CD8-positive, alpha-beta memory T cell (primary cell): ENCODE measurements at places on chromosomes 2 and 18.

DNA sequence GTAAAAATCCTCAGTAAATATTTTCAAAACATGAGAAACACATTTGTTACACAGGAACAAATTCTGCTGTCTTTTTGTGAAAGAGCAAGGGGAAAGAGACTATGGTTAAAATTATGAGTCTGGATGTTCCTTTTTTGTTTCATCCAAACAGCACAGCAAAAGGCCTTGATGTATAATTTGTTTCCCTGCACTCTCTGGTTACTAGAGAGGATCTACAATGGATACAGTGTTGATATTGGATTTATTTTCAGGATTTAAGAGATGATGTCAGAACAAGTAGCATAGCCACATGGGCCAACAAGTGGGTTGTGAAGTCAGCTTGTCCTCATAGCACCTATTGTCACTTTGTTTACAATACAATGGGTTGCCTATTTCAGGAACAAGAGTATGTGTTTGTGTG is 11.3 kb upstream of the ERBB4 start:
- no peak for DNase-seq

DNA sequence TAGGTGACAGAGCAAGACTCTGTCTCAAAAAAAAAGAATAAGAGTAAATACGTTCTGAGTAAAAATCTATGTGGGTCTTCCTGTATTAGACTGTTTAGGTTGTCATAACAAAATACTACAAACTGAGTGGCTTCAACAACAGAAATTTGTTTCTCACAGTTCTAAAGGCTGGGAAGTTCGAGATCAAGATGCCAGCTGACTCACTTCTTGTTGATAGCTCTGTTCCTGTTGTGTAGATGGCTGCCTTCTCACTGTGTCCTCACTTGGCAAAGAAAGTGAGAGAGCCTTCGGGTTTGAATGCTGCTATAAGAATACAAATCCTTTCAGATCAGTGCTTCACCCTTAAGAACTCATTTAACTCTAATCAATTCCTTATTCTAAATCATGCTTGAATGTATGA is 430.0 kb upstream of the VWC2L start:
- DNase-seq, result no peak

- DNase-seq, result no peak
Measured at GRCh38 chr2:205475416-205475768, 206.9 kb upstream of the NRP2 start.

GRCh38 chr18:58005011-58005410 is 39.0 kb upstream of the NEDD4L start:
- DNase-seq, result no peak

- DNase-seq, result no peak
Measured at GRCh38 chr18:23933407-23933806, 81.1 kb upstream of the TTC39C start.

GRCh38 chr2:145038041-145038525 is 518.2 kb upstream of the ZEB2 start:
- DNase-seq, result no peak

DNA sequence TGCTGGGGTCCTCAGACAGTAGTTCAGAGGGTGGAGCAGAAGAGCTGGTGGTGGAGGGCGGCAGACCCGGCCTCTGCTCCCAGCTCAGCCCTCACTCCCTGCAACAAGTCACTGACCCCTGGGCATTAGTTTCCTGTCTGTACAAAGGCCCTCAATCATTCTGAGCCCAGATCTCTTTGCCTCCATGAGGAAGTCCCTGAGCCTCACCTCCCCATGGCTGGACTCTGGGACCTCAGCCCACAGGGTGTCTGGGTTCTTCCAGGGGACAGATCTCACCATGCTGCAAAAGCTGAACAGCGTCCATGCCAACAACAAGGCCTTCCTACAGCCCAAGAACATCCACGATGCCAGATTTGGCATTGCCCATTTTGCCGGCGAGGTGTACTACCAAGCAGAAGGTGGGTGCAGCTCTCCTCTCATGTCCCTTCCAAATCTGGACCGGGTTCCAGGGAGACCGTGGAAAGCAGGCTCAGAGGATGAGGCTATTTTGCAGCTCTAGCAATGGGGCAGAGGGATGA is 49.1 kb downstream of the MYO7B start:
- DNase-seq, result no peak

- DNase-seq, result no peak
Measured at GRCh38 chr2:109531221-109531620, 82.5 kb downstream of the SEPTIN10 start.

DNA sequence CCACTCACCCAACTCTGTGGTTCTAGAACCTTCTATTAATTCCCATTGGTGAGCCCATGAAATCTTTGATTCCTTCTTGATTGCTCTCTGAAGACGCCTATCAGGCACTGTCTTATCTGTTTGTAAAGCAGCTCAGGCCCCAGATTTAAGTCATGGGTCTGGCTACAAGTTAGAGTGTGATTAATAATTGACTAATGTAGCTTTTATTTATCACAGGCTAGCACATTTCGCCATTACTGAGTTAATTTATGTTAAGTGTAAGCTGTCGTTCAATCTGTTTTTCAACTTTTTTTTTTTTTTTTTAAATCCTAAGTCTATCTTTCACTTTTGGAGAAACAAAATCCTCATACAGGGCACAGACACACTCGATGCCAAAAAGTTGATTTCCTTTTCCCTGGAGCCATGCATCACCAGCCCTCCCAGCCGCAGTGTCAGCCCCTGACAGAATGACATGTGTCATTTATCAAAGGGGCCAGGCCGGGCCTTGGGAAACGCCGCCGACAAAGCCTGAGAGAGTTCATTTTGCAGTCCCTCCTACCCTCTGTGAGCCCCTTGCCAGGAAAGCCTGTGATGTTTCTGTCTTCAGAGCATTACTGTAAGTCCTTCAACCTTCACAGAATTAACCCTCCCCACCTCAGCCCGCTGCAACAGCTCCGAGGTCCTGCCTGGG is 15.8 kb downstream of the TSHZ1 start:
- DNase-seq, result no peak

DNA sequence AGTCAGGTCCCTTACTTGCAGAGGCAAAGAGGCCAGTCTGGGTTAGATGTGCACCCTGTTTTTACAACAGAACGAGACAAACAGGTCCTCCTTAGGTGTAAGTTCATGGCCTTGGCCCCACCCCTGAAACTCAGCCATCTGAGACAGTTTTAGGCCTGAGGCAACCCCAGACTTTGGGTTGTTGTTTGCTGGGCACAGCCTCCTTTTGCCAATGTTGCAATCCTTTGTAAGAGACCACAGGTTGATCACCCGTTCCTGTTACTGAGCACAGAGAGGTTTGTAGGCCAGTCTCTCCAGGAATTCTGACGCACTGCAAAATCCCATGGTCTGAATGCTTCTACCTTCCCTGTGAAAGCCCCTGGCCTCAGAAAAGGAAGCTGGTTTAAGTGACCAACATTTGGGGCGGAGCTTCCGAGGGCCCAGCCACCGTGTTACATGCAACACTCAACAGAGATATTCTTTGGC is 15.5 kb upstream of the IL1RN start:
- no peak for DNase-seq

DNA sequence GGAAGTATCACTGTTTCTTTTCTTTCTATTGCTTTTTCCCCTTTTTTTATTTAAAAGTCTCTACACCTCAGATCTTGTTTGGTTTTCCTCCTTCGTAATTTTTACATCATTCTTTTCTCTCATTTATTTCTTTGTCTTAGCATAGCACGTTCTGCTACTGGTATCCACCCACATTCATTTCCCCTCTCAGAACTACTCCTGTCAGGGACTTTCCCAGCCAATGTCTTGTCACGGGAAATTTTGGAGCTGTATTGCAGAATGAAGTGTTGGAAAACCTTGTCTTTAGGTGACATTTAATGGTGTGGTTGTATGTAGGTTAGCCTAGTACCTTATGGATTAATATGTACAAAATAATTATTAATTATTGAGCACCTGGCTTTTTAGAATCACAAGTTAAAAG is 34.0 kb downstream of the TTLL4 start:
- no peak for DNase-seq

GRCh38 chr18:8507915-8508705 is 101.1 kb upstream of the RAB12 start:
- DNase-seq, result no peak

- DNase-seq, result no peak
Measured at GRCh38 chr2:224976629-224977525, 65.4 kb downstream of the DOCK10 start.

GRCh38 chr2:236720974-236721540 is 151.4 kb downstream of the ACKR3 start:
- DNase-seq, result no peak

DNA sequence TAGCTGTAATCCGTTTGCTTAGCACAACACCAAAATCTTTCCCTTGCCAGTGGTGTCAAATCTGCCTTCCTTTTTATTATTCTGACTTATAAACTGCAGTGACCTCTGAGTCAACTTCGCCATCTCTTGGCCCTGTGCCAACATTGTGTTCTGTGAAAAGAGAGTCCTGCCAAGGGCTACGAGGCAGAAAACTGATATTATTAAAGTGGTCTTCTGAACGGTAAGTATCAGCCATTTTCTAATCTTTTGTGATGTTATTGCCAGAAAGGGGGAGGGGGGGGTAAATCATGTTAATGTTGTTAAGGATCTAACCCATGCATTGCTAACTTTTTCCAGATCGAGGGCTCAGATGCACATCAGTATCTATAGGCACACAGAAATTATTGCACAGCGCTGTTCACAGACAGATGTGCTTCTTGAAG is 121.5 kb upstream of the LTBP1 start:
- DNase-seq, result no peak

- DNase-seq, result no peak
Measured at GRCh38 chr2:54455563-54456361, at the start of gene SPTBN1. SPTBN1 (plus strand) TSS chr2:54456327; CDS start chr2:54526419, 70,092 bp downstream.

DNA sequence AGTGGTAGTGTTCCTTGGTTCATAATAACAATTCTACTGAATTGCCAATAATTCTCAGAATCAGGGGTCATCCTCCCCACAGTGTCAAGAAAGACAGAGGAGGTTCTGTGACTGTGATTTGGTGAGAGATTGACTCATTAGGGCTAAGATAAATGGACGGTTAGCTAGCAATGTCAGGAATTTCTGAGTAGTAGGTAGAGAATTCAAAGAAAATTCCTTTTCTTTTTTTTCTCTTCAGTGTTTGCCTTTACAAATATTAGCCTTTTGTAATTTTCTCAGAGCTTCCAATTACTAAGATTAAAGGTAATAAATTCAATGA is 16.8 kb upstream of the CRIM1 start:
- no peak for DNase-seq

GRCh38 chr2:62596061-62596921 is 90.3 kb upstream of the TMEM17 start:
- DNase-seq, result no peak

GRCh38 chr18:25058521-25058920 is 293.4 kb downstream of the ZNF521 start:
- DNase-seq, result no peak

GRCh38 chr2:39780825-39781600 is 2.0 kb upstream of the THUMPD2 start:
- DNase-seq, result no peak

GRCh38 chr2:63537306-63537705 is 51.0 kb downstream of the WDPCP start:
- no peak for DNase-seq

DNA sequence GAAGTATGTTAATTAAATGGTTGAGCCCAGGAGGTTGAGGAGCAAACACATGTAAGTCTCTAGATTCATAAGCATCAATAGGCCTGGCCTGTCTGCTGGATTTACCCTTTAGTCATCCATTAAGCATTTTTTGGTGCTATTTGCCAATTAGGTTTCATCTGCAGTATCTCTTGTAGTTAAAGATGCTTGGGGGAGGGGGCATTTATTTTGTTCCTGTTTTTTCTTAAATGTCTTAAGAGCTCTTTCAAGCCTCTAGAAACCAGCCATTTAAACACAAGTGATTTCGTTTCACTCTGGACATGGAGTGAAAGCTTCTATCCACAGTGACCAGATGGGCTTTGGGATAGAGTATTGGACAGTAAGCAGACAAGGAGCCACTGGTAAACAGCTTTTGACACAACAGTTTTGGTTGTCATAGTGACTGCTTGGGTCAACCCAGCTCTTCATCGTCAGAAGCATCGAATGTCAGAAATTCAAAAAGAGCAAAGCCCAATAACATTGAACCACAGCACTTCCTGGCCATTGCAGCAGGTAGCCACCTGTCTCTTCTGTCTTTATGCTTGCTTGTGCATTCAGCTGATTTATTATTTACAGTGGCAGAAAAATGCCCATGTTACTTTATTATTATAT is 4.9 kb downstream of the QPCT start:
- DNase-seq, result no peak

GRCh38 chr2:25419678-25420242 is 78.0 kb upstream of the DNMT3A start:
- no peak for DNase-seq

- DNase-seq, result no peak
Measured at GRCh38 chr2:23145460-23145859, 239.5 kb upstream of the KLHL29 start.

- DNase-seq, result no peak
Measured at GRCh38 chr2:172884336-172884735, 148.7 kb downstream of the RAPGEF4 start.

GRCh38 chr18:4293337-4293736 is 161.8 kb downstream of the DLGAP1 start:
- DNase-seq, result no peak

GRCh38 chr18:31710826-31711225 is 26.4 kb upstream of the B4GALT6 start:
- DNase-seq, result no peak

- DNase-seq, result no peak
Measured at GRCh38 chr2:72794572-72794971, 31.3 kb downstream of the EXOC6B start.

- DNase-seq, result no peak
Measured at GRCh38 chr18:48592540-48593171, 53.8 kb downstream of the CTIF start.

DNA sequence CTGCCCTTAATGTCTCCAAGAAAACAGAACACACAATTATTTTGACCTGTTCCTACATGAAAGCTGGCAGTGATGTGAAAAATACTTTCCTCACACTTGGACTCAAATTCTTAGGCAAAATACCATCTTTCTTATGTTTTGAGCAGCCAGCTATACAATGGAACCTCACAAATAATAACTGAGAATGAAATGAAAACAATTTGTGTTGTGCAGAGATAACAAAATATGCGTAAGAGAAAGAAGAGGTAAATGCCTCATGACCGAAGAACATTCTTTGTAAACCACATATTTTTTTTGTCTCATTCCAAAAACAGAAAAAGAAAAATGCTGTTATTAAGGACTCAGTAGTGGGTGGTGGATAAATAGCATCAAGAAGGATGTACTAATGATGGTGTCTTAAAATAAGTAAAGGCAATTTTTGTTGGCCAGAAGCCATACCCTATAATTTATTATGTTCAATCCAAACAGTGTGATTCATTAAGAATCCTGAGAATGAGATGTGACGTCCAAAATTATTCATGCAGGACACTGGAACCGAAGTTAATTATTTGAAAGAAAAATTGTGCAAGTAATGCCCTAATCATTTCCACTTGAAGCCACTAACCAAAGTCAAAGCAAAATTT is 193.0 kb upstream of the NETO1 start:
- DNase-seq, result no peak
